Caki2 (cell line): ENCODE measurements at places on chromosomes 4 and X.
A peak's percentile ranks its signal among the peaks of the same experiment; 100 is the strongest.

GRCh38 chr4:161823450-161823849, 340.4 kb downstream of the FSTL5 start:
- no peak for DNase-seq

- DNase-seq: peak; percentile 81
Measured at GRCh38 chrX:154531626-154532025, 15.0 kb downstream of the G6PD start.

DNA sequence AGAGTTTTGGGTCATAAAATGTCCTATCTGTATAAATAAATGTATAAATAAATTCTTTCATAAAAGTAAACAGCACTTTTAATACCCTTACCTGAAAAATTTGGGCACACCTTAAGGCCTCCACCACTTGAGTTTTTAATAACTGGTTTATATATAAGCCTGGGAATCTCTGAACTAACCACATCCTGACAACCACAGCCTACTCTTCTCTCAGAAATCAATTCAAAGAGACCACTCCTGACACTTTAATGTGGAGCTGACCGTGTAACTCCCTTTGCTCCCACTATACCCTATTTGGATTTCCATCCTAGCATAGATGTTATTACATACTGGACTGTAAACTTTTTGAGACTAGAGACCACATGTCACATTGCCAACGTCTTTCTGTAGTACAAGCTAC, 3.5 kb downstream of the FBXL5 start:
- no peak for DNase-seq

DNA sequence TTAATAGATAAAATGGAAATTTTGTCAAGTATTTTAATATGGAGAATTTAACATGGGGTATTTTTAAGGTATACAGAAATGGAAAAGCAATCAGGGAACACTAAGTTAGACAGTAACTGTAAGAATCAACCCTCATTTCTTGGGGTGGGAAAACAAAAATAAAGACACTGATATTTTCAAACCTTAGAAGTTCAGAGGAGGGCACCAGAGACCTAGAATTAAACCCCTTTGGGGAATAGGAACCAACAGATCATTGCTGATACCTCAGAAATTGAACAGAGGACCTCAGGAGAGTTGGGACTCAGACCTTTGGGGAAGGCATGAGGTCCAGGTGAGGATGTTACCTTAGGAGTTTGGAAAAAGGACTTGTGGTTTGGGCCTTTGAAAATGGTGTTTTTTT, 435.6 kb downstream of the TMA16 start:
- DNase-seq: no peak

- no peak for DNase-seq
Measured at GRCh38 chr4:4356106-4357041, 30.5 kb upstream of the NSG1 start.

DNA sequence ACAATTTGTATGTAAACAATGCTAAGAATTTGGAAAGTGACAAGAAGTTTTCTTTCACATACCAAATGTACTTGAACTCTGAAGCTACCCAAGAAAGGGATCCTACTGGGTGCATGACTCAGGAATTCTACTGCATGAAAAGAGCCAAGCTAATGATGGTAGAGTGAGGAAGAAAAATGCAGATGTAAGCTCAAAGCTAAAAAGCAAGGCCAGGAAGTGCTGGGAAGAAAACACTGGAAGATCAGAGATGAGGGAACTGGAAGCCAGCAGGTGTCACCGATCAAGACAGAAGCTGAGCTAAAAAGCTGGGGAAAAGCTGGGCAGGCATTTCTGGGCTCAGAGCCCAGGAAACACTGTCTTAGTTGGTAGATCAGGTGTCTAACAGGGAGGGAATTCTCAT, 449.1 kb downstream of the NKX6-1 start:
- peak; percentile 22 for DNase-seq

DNA sequence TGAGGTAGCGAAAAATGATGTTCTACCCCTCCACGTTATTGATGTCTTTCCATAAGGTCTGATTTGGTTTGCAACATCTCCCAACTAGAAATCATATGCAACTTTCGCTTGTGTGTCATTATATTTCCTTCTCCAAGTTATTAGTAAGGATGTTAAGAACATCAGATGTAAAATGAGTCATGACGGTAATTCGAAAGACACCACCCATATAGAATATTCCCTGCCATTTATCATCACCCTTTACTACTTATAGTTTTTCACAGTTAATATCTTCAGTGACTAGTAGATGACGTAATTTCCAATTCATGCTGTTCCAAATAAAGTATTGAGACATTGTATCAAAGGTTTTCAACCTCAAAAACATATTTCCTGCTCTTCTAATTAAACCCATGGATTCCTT, 146.7 kb upstream of the MAP3K15 start:
- DNase-seq: no peak

DNA sequence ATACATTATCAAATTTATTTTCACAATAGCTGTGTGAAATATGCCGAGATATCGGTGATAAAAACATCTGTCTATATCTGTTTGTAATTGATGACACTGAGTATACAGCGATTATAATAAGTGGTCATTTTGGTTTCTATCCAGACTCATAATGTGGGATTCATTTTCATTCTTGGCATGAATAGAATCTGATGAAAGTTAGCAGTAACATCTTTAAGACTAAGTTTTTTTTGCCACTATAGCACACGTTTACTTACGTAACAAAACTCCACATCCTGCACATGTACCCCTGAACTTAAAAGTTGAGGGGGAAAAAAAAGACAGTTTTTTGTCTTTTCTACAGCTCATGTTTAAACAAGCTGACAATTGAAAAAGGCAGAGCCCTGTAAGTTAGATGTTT, 86.4 kb downstream of the PPA2 start:
- no peak for DNase-seq

DNA sequence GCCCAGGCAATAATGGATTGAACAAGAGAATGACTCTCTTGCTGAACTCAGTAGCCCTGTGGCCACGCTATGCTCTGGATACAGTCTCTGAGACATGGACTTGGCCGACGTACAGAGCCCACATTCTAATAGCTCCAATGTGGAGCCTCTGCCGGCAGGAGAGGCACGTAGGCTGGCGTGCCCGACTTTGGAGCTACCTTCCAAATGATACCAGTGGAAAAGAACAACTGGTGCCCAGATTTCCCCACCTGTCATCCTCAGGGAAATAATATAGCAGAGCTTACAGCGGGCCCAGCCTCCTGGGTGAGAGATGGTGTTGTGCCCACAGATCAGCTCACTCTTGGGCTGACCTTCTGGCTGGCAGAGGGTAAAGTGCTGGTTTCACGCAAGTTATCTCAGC, 10.6 kb downstream of the NDP start:
- DNase-seq: no peak

- peak; percentile 81 for DNase-seq
Measured at GRCh38 chr4:184265546-184266351, 48.1 kb upstream of the ENPP6 start.

DNA sequence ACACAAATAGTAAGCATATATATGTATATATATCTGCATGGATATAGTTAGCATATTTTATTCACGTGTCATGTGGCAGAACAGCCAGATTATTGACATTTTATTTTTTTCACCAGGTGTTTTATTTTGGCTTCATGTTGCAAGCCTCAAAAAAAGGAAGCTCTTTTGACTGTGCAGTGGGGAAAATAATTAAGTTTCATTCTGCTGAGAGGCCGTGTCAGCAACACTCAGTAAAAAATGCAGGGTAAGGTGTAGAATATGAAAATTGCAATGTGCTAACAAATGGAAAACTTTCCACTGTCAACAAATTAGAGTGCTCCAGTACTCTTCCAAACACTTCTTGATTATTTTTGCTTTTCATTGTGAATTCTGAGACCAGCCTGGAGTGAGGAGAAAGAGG, 511.5 kb downstream of the GLUD2 start:
- DNase-seq: no peak

DNA sequence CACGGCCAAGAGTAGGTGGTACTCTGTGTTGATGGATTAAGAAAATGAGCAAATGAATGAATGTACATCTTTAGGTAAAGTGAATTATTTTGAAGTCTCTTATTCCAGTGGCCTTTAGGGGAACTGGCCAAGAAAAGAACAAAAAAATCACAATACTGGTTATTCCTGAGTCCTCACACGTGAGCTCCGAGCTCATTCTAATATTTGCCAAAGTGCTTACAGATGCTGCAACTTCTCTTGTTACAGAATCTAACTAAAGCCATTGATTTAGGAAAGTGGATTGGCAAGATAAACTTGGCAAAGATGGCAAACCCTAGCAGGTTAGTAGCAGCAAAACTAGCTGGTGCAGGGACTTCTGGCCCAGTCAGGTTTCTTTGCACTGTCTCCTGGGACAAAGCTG, 37.6 kb downstream of the IDS start:
- no peak for DNase-seq

GRCh38 chr4:41176340-41176739, 38.0 kb downstream of the APBB2 start:
- no peak for DNase-seq

GRCh38 chr4:155599596-155599995, 67.1 kb upstream of the GUCY1A1 start:
- no peak for DNase-seq

DNA sequence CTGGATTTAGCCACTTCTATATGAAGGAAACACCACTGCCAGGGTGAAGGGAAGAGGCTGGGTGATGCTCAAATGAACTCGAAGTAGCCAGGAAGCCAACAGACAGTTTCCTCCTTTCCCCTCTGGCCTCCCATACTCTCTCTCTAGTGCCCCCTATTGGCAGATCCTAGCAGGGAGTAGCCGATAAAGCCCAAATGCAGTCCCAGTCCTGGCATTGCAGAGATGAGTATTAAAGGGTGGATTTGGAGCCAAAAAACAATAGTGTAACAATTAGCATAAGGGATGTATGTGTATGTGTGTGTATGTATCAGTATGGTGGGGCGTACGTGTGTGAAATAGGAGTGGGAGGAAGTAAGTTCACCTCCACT, 213.8 kb upstream of the LDB2 start:
- DNase-seq: no peak
